CD4-positive, alpha-beta T cell treated with Interleukin-1 beta for 1 hour (primary cell): ENCODE measurements at places on chromosomes 1 and 21.

DNA sequence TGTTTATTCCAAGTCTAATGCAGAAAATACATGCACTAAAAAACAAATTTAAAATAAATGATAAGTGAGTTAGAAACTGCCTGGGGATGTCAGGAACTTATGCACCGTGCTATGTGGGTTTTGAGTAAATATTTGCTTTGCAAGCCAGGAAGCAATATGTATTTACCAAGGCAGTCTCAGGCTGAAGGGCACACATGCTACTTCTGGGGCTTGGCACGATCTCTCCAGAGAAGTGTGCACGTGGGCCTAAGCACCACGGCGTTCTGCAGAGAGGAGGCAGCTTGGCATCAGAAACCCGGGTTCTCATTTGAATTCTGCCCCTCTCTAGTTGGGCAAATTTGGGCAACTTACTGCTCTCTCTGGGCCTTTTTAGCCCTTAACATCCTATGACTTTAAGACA, 72.6 kb upstream of the ROR1 start:
- no peak for DNase-seq

DNA sequence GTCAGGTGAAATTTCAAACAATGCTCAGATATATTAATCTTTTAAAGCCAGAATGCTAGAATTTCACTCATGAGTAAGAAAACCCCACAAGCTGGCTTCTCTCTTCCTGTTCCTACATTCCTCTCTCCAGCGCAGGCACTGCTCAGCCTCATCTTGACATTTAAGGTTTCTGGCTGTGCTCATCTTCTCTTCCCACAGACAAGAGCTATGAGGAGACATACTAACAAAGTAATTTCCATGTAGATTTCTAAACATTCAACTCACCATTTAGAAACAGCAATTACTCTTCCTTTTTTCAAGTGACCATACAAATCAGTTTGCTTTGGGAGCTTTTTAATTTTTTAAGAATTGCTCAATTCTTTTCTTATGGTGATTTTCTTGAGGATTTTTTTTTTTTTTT, 7.8 kb upstream of the LRRC8D start:
- no peak for DNase-seq

- DNase-seq = no peak
Observed at GRCh38 chr21:34834852-34835501, 166.2 kb downstream of the CLIC6 start.

GRCh38 chr21:34618941-34619340, 4.0 kb upstream of the RCAN1 start:
- DNase-seq = no peak

- no peak for DNase-seq
Observed at GRCh38 chr1:172456344-172456769, 12.5 kb upstream of the PIGC start.

GRCh38 chr1:65069011-65069565, 78.9 kb upstream of the AK4 start:
- peak; percentile 28 for DNase-seq

DNA sequence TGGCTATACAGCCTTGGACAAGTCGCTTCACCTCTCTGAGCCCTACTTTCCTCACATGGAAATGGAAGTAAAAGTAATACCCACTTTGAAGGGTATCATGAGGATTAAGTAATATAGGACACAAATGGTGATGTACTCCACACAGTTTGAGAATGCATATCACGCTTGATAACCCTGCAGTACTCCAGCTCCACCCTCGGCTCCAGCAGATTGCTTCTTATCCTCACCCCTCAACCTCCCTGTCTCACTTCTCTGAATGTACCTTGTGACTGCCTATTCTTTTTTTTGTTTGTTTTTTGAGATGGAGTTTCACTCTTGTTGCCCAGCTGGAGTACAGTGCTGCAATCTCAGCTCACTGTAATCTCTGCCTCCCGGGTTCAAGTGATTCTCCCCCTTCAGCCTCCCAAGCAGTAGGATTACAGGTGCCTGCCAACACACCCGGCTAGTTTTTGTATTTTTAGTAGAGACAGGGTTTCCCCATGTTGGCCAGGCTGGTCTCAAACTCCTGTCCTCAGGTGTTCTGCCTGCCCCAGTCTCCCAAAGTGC, 55.5 kb downstream of the LDLRAD2 start:
- DNase-seq = no peak

DNA sequence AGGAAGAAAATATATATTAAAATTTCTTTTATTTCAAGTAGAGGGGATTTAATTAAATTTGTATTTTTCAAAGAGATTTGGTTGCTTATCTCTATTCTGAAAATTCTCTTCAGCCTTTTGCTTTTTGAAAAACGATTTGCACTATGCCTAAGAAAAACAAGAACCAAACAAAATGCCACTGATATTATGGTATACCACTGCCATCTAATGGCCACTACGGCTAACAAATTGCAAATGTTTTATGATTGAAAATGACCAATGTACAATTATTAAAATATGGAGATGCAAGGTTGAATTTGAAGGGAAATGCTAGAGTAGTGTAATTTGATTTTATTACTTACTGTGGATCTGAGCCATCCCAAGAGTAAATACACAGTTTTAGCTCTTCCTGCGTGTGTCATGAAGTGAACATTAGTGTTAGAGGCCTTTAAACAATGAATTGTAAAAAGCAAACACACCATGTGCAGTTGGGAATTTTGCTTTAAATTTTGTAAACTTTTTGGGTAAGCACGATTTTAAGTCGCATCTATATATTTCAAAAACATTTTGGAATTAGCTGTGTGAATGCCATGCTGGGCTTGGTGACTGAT, 137.4 kb upstream of the USP25 start:
- no peak for DNase-seq

DNA sequence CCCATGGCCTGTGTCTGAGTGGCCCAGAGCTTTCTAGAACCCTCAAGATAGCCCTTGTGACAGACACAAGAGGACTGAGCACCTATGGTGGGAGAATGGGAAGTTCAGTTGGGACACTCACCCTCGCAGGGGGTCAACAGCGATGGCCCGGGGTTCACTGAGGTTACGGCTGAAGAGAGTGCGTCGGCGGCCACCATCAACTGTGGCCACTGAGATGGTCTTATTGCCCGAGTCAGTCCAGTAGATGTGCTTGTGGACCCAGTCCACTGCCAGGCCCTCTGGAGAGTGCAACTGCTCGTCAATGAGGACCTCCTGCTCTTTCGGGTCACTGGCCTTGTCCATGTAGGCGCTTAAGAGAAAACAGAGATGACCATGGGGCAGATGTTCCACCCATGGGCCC, 25.7 kb upstream of the MAGOH start:
- no peak for DNase-seq

DNA sequence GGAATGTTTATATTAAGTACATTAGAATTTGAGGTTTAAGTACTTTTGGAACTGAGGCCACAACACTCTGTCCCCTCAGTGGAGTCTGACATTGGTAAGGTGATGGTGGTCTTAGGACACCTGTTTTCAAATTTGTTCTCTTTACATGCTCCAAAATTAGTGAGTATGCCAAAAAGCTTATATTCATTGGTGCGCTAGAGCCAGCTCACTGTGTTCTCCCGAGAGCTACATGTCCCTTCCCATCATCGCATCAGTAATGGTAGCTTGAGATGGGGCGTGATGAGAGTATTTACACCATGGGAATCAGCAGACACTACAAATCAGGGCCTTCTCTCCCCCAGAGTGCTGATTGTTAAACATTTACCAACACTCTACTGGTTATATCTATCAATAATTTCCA, 19.5 kb downstream of the ETS2 start:
- no peak for DNase-seq

GRCh38 chr1:17941431-17942189, 166.0 kb upstream of the IGSF21 start:
- DNase-seq = no peak

- no peak for DNase-seq
Observed at GRCh38 chr21:31753949-31754707, 22.2 kb upstream of the SCAF4 start.

DNA sequence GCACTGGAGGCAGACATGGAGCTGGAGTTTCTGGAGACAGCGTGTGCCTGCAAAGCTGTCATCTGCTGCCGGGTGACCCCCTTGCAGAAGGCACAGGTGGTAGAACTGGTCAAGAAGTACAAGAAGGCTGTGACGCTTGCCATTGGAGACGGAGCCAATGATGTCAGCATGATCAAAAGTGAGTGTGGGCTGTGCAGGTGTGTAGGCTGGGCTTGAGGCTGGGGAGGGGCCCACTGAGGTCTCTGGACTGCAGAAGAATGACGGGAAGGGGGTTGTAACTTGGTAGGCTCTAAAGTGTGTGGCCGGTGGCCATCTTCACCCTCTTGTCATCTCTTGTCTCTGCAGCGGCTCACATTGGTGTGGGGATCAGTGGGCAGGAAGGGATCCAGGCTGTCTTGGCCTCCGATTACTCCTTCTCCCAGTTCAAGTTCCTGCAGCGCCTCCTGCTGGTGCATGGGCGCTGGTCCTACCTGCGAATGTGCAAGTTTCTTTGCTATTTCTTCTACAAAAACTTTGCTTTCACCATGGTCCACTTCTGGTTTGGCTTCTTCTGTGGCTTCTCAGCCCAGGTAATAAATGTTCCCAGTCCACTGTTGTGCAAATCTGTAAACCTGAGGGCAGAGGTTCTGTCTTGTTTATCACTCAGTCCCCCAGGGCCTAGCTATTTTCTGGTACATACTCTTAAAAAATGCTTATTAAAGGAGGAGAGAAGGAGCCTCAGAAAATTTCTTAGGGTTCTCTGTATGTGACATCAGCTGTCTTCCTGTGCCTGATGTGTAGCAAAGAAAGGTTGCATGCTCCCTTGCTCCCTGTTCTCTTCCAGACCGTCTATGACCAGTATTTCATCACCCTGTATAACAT, 19.9 kb downstream of the ATP8B2 start:
- DNase-seq = peak; percentile 83

- DNase-seq = no peak
Observed at GRCh38 chr1:53270107-53270506, 31.8 kb upstream of the MAGOH start.

DNA sequence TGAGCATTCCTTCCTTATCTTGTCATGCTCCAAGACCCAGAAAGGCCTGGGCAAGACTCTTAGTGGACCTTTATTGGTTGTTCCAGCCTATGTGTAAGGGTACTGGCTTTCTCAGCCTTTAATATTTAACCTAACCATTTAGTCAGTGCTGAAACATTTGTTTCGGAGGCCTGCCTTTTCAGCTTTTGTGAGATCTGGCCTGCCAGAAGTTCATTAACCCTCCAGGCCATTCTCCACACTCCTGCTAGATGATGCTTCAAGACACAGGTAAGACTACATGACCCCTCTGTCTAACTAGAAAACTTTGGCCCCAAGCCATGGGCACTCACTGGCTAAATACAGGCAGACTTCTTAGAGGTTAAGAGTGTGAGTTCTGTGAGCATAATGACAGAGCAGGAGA, 138.4 kb upstream of the ZP4 start:
- DNase-seq = no peak

DNA sequence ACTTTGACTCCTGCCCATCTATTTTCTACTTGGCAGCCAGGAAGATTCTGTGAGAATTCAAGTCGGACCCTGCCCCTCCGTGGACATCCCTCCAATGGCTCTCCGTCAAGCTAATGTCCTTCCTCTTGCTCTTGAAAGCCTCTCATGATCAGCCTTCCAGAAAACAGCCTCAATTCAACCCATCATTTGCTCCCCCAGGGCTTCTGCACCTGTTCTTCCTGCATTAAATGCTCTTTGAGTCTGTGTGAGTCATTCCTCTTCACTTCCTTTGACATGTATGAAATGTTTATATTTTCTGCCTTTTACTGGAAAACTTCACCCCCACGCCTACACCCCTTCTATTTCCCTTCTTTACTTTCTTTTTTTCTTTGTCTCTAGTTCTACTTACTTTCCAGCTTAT, 734.1 kb upstream of the ZP4 start:
- DNase-seq = no peak

GRCh38 chr1:182262425-182262824, 129.2 kb downstream of the GLUL start:
- no peak for DNase-seq

DNA sequence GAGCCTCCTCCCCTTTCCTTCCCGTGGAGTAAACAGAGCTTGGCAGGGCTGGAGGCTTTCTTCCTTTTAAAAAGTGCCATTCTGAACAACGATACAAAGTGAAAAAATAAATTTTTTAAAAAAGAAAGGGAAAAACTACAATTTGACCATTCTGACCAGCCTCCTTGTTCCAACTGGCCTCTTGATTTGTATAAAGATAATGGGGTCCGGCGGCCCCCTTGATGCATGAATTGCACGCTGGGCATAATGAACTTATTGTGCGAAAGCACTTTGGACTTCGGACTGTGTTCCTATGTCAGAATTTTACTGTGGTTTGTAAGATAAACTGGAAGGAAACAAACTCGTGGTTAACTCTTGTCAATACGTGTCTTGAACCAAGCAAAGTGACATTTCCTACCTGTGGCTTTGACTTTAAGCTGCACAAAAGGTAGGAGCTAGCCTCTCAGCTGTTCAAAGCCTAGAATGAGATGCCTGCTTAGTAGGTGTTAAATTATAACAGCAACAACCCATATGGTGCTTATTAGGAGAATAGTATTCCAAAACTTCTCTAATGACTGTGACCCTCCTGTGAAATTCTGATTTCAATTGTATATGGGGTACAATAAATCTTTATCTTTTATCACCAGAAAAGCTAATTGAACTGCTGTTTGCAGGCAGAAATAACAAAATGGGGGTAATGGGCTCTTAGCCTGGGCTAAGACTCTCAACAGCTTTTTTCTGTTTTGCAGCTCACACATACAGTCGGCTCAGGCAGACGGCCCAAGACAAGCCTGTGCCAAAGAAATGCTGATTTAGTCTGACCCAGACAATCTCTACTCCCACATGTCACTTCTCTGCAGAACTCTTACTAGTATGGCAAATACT, 9.3 kb downstream of the IRF2BP2 start:
- no peak for DNase-seq

DNA sequence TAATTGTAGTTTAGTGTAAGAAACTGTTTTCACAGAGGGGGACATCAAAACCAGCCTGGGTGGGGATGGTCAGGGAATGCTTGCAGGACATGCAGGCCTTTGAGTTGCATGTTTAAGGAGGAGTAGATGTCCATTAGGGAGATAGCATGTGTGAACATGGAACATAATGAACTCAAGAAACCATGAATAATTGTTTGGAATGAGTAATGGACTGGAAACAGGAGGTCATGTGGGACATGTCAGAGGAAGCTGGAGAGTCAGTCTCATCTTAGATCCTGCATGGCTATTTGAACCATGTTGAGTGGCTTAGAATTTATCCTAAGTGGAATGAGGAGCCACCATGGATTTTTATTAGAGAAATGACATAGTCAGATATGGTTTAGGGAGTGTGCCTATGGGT, 86.4 kb downstream of the RPE65 start:
- no peak for DNase-seq

GRCh38 chr1:3945916-3946840, 46.1 kb upstream of the C1orf174 start:
- DNase-seq = no peak
